ENCODE measurements at places on chromosomes 7 and 10. TPM values are rescaled to one million over a fixed set of nuclear protein-coding genes. Genes with fewer than 3 reads are reported as not detected.

- no peak for DNase-seq
Observed at GRCh38 chr10:92530421-92530820, 43.5 kb downstream of the IDE start.

DNA sequence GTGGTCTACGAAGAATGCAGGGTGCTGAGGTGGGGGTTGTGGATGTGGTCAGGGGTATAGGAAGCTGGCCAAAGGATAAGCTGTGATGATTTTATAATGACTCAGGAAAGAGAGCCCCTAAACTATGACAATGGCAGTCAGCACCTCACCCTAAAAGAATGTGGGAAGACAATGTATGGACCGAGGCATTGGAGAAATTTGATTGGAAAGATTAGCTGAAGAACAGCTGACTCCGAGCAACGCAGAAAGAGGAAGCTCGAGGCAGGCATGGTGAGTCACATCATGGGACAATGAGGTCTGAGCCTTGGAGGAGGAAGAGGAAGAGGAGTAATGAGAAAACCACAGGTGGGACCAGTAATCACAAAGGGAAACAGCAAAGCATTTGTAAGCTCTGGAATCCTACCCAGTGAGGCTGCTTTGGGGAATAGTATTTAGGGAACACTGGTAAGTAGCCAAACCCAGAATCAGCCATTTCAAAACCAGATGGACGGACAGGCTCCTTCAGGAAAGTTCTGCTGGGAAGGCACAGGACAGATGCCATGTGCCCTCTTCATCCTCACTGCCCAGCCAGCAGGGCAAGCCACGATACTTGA lies 295.4 kb downstream of the PRPF18 start:
- DNase-seq: no peak

The MACC1 gene
- 0.20 TPM for total RNA-seq

DNA sequence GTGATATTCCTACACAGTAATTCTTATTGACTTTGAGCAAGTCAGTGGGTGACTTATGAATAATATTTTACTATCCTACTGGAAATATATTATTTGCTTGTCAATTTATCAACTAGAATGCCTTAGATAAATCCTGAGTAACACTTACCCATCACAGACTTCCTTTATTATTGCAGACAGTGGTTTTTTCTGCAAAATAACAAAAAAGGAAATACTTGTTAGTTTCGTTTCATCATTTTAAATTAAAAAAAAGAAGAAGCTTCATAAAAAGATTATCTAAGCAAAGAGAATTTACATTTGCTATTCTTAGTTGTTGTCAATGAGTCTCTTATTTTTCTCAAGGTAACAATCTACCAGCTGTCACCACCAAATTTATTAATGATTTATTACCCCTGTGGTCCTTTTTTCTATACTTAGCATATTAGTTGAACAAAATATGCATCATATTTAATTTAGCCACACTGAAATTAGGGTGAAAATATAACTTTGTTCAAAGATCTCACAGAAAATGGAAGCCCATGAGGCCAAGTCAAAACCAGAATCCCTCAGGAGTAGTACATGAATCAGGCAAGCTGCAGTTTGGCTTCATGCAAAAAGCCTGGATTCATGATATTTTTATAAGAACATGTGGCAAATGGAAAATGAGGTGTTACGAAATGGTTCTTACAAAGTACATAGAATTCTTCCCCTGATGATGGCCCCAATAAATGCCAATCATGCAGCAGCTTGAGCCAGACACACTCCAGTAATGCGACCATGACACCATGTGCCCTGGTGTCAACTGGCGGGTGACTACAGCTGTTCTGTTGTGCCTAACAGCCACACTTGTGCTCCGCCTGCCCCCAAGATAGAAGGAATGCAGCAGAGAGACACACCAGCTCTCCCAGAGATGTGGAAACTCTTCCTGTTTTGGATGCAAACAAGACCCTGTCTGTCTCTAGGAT lies 132.6 kb downstream of the ELMO1 start:
- no peak for DNase-seq

DNA sequence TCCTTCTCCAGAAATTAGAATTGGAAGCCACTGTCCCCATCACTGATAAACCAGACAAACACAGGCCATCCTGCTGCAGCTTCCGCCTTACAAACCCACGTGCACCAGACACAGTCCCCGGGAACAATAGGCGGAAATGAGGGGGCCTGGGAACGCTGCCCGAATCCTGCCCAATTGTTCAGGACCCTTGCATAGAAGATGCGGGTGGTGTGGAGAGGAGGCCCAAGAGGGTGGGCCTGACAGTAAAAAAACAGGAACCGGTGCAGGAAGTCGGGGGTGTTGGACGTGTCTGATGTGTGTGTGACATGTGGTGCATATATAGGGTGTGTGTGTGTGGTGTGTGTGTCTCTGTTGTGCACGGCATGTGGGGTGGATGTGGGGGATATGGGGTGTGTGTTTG lies 26.5 kb upstream of the CHST15 start:
- DNase-seq: no peak

- DNase-seq: no peak
Observed at GRCh38 chr10:77392236-77392721, 245.3 kb downstream of the KCNMA1 start.

DNA sequence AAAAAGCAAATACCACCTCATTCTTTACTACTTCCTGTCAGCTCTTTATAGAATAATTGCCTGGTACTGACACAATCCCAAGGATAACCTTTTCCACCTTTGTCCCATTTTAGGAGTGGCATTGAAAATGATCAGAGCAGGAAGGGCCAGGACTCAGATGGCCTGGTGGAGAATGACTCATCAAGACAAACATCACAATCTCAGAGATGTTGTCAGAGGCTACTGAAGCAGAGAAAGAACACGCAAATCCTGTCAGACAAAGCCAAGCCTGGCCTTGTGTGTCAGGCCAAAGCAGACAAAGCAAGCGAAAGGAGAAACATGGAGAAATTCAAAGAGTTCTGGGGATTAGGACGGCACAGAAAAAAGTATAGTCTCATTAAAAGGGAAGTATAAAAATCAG lies 40.9 kb downstream of the NSUN6 start:
- DNase-seq: no peak

GRCh38 chr10:80552151-80552646 lies 14.5 kb downstream of the SH2D4B start:
- DNase-seq: no peak

The ANKIB1 gene
- total RNA-seq: 65.1 TPM

All from activated CD4-positive, alpha-beta memory T cell treated with anti-CD3 and anti-CD28 coated beads, Interleukin-2, amount 10 ng/mL, durations not matched to agents 7 days and 5 days (primary cell).